ENCODE measurements at places on chromosomes 13 and 19. TPM values are rescaled to one million over a fixed set of nuclear protein-coding genes. Genes with fewer than 3 reads are reported as not detected.

The NOVA2 gene
- total RNA-seq, result not detected

The ABHD8 gene
- 5.1 TPM for total RNA-seq

The TGFBR3L gene
- 1.1 TPM for total RNA-seq

GRCh38 chr13:27607125-27607524 is 13.2 kb downstream of the LNX2 start:
- H3K27ac ChIP-seq, result no peak overlapping the region
- DNase-seq, result no peak
- H3K36me3 ChIP-seq, result no peaks in the 10 kb centered on the region
- H3K4me3 ChIP-seq, result no peak overlapping the region
- no peaks in the 10 kb centered on the region for H3K27me3 ChIP-seq

DNA sequence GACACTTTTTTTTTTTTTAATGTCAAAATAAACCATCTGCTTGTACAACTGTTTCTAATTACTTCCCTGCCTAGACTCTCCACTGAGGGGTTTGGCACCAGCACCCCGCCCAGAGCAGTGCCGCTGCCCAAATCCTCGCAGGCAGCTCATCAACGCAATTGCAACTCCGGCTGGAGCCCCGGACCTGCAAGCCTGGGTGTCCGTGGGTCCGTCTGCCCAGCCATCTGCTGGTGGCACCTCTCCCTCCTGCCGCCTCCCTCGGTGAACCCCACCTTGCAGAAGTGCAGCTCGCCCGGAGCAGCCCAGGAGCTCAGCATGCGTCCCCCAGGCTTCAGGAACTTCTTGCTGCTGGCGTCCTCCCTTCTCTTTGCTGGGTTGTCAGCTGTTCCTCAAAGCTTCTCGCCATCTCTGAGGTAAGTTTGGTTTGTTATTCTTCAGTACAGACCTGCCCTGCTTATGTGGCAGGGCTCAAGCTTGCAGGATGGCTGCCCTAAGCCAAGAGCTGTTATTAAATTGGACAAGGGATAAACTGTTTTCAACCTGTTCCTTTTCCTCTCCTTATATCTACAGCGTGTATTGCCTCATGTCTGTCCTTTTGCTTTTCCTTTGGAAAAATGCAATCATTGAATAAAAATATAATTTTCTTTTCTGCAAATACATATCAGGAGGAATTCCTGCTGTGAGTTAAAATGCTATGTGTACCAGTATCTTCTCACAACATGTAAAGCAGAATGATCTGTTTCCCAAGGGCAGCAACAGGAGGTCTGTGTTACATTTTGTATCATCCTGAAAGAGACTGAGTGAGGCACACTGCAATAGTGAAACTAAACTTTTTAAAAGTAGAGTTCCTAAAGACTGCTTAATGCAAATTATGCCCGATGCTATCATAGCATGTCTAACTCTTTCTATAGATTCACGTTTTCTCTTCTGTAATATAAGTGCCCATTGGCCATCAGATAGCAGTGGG is at the start of gene ITGBL1:
Gene ITGBL1, plus strand, starts transcription at position 157 of the 967 bp plus-strand sequence. Its CDS starts 159 bp downstream, at position 316.
- no peaks in the 10 kb centered on the region for H3K27me3 ChIP-seq
- H3K36me3 ChIP-seq, result no peaks in the 10 kb centered on the region
- DNase-seq, result no peak

DNA sequence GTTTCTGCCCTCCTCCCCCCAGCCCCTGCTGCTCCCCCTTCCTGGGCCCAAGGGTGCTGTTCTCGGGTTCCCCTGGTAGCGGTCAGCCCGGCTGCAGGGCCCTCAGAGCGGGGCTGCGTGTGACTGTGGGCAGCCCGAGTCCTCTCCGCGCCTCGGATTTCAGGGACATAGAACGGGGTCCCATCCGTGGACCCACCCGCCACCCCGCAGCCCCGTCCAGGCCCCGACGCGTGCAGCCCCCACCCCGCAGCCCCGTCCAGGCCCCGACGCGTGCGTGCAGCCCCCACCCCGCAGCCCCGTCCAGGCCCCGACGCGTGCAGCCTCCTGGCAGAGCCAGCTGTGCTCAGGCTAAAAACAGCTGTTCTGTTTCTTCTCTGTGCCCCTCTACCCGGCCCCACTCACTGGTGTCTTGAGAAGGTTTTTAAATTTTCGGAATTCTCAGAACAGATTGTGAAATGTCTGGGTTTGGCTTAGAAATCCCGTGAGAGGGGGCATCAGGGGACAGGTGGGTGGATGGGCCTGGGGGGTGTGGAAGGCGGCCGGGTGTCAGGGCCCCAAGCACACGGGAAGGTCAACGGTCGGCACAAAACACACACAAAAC is 5.5 kb upstream of the PRTN3 start:
- no peaks in the 10 kb centered on the region for H3K4me1 ChIP-seq
- H3K27me3 ChIP-seq, result no peaks in the 10 kb centered on the region
- no peak overlapping the region for H3K4me3 ChIP-seq
- H3K27ac ChIP-seq, result no peak overlapping the region
- DNase-seq, result no peak

- no peak overlapping the region for H3K27ac ChIP-seq
- no peaks in the 10 kb centered on the region for H3K27me3 ChIP-seq
- no peaks in the 10 kb centered on the region for H3K4me1 ChIP-seq
Observed at GRCh38 chr13:43546816-43547215, 240.0 kb downstream of the ENOX1 start.

DNA sequence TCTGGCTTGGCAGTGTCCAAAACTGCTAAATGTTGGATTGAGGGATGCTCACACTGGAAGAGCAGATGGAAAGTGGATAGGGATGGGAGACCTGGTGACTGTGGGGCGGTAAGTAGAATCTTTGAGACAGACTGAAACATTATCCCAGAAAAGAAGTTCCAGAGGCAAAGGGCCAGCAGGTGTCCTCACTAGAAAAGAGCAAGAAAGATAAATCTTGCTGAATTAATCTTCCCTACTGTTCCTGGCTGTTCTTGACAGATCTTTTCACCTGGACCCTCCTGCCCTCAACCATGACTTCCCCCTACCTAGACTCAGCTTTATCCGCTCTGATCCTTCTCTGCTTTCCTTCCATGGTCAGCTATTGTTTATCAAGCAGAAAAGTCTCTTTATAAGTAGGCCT is 35.0 kb upstream of the FRY start:
- H3K27ac ChIP-seq, result no peak overlapping the region
- no peaks in the 10 kb centered on the region for H3K36me3 ChIP-seq
- H3K27me3 ChIP-seq, result no peaks in the 10 kb centered on the region
- no peak for DNase-seq
- no peak overlapping the region for H3K4me3 ChIP-seq

Data from CD4-positive, CD25-positive, alpha-beta regulatory T cell (primary cell).